ENCODE measurements at places on chromosomes 1 and 21.
A peak's percentile ranks its signal among the peaks of the same experiment; 100 is the strongest.

DNA sequence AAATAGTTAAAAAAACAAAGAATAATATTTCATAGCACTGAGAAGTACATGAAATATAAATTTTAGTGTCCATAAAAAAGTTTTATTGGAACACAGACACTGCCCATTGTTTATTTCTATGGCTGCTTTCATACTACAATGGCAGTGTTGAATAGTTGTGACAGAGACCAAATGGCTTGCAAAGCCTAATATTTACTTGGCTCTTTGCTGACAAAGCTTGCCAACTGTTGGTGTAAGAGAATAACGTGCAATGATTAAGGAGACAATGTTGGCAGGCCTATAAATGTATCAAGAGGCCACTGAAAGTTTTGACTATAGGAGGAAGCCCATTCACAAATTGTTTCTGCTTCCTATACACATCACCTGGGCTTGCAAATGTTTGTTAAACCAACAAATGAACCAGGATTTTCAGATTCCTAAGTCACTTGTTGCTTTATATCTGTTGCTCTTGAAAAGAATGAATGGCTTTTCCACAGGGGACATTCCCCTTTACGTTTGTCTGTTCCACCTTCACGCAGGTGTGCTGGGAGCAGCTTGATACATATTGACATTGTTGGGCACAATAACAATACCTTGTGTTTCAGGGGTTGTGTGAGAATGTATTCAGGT, 5.5 kb upstream of the ST6GALNAC3 start:
- DNase-seq, result no peak
- no peaks in the 10 kb centered on the region for H3K36me3 ChIP-seq
- peaks cover 8% of the 10 kb centered on the region for H3K27me3 ChIP-seq
- no peak overlapping the region for H3K27ac ChIP-seq
- no peak overlapping the region for H3K4me3 ChIP-seq

GRCh38 chr1:34907487-34908090, 21.9 kb downstream of the DLGAP3 start:
- DNase-seq, result peak; percentile 45
- H3K27me3 ChIP-seq, result peaks cover 4% of the 10 kb centered on the region
- no peak overlapping the region for H3K27ac ChIP-seq
- no peaks in the 10 kb centered on the region for H3K4me1 ChIP-seq
- no peak overlapping the region for H3K4me3 ChIP-seq

GRCh38 chr1:210321552-210321951, 7.2 kb upstream of the HHAT start:
- no peak overlapping the region for H3K4me3 ChIP-seq
- no peaks in the 10 kb centered on the region for H3K27me3 ChIP-seq
- H3K27ac ChIP-seq, result no peak overlapping the region
- peaks cover 9% of the 10 kb centered on the region for H3K4me1 ChIP-seq
- no peak for DNase-seq

GRCh38 chr1:214638997-214639396, 36.0 kb downstream of the CENPF start:
- H3K27ac ChIP-seq, result no peak overlapping the region
- no peak overlapping the region for H3K4me3 ChIP-seq
- peaks cover 68% of the 10 kb centered on the region for H3K36me3 ChIP-seq
- no peak for DNase-seq
- H3K27me3 ChIP-seq, result no peaks in the 10 kb centered on the region

DNA sequence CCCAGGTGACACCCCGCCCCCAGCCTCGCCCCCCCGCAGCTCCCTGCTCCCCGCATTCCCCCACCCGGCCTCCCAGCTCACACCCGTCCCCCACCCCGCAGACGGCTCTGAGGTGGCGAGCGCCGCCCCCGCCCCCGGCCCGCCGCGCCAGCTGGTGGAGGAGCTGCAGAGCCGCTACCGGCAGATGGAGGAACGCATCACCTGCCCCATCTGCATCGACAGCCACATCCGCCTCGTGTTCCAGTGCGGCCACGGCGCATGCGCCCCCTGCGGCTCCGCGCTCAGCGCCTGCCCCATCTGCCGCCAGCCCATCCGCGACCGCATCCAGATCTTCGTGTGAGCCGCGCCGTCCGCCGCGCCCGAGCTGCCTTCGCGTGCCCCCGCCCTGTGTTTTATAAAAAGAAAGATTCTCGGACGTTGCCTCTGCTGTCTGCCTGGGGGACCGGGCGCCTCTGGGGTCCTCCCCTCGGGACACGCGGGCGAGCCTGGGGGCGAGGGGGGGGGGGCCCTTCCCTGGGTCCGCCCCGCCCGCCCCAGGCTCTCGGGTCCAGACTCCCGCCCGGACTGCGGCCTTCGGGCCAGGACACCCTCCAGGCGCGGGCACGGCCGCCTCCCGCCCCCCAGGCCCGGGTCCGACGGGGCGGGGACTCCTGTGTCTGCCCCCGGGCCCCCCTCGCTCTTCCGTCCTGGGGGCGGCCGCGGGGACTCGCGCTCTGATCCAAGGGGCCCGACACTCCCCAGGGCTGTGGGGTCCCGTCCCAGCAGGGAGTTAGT, 1.6 kb upstream of the MMP23B start:
- no peak overlapping the region for H3K27ac ChIP-seq
- no peaks in the 10 kb centered on the region for H3K36me3 ChIP-seq
- peaks cover 4% of the 10 kb centered on the region for H3K4me1 ChIP-seq
- no peak overlapping the region for H3K4me3 ChIP-seq
- peaks cover 38% of the 10 kb centered on the region for H3K27me3 ChIP-seq

DNA sequence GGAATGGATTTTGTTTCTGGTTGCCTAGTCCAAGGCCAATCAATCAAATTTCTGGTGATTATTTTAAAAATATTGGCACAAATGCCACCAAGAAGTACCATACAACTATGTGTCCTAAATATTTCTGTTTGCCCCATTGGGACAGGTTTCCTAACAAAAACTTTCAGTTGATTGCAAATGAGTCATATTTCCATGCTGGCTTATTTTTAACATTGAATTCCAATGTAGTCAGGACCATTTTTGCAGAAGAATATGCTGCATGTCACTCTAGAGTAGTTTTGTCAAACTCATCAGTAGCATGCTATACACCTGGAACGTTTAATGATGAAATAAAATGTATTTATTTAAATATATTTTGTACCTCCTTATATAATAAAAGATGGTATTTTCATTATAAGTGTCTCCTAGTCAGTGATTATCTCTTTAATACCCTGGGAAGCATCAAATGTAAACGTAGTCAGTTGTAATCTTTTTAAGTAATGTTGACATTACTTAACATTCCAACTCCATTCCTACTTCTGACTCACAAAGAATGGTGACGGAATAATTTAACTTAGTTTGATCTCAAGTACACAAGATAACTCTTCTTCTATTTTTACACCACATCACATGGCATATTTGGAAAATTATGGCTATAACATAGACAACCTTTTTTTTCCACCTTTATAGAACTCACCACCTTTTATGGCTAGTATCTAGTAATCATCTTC, 39.0 kb upstream of the USH2A start:
- H3K27ac ChIP-seq, result no peak overlapping the region
- no peaks in the 10 kb centered on the region for H3K36me3 ChIP-seq
- no peak overlapping the region for H3K4me3 ChIP-seq
- no peaks in the 10 kb centered on the region for H3K4me1 ChIP-seq
- no peaks in the 10 kb centered on the region for H3K27me3 ChIP-seq

DNA sequence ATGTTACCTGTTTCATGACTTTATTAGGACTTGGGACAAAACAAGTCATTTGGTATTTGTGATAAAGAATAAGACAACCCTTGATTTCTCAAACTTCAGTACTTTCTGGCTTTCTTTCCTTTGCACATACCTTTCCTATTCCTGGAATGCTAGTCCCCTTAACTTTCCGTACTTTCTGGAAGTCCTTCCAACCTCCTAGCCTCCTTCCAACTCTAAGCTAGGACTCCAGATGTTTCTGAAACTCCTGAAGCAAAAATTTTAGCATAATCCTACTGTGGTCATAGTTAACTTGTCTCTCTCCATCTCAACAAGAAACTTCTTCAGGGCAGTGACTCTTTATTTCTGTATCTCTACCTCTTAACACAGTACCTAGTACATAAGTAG, 19.8 kb upstream of the C1orf105 start:
- H3K27me3 ChIP-seq, result no peaks in the 10 kb centered on the region
- no peaks in the 10 kb centered on the region for H3K4me1 ChIP-seq
- no peaks in the 10 kb centered on the region for H3K36me3 ChIP-seq
- H3K4me3 ChIP-seq, result no peak overlapping the region

GRCh38 chr1:20061866-20062265, 8.1 kb upstream of the PLA2G5 start:
- H3K4me3 ChIP-seq, result no peak overlapping the region
- no peaks in the 10 kb centered on the region for H3K27me3 ChIP-seq
- no peak overlapping the region for H3K27ac ChIP-seq
- no peak for DNase-seq

DNA sequence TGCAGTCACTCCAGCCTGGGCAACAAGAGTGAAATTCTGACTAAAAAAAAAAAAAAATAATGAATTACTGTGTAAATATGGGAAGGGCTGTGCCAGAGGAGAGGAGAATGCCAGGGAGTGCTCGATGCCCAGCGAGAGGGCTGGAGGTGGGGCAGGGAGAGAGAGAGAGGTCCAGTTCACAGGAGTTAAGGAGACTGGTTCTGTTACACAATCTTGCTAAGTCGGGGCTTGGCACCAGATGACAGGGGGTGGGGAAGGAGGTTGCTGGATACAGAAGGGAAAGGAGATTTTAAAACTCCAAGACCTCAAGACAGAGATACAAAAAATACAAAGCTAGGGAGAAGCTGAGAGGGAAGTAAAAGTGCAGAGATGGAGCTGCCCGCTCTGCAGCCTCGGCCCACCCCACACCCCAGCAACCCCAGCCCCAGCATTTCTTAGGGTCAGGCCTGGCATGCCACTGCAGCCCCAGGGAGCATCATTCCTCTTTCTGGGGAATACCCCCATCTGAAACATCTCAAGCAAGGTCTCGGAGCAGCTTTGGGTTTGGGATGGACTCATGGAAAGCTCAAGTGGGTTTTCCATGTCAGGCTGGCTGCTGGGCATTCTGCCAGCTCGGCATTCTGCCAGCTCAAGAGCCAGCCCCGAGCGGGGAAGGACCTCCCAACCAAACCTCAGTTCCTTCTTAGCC, 991 bp downstream of the SELENBP1 start:
- H3K4me1 ChIP-seq, result peaks cover 26% of the 10 kb centered on the region
- no peaks in the 10 kb centered on the region for H3K27me3 ChIP-seq
- H3K27ac ChIP-seq, result no peak overlapping the region
- DNase-seq, result no peak
- H3K4me3 ChIP-seq, result peak overlapping the region; percentile 46

- no peaks in the 10 kb centered on the region for H3K36me3 ChIP-seq
- no peaks in the 10 kb centered on the region for H3K4me1 ChIP-seq
- no peak for DNase-seq
- H3K27ac ChIP-seq, result no peak overlapping the region
- no peak overlapping the region for H3K4me3 ChIP-seq
Measured at GRCh38 chr1:212753749-212754148, 37.8 kb downstream of the NSL1 start.

DNA sequence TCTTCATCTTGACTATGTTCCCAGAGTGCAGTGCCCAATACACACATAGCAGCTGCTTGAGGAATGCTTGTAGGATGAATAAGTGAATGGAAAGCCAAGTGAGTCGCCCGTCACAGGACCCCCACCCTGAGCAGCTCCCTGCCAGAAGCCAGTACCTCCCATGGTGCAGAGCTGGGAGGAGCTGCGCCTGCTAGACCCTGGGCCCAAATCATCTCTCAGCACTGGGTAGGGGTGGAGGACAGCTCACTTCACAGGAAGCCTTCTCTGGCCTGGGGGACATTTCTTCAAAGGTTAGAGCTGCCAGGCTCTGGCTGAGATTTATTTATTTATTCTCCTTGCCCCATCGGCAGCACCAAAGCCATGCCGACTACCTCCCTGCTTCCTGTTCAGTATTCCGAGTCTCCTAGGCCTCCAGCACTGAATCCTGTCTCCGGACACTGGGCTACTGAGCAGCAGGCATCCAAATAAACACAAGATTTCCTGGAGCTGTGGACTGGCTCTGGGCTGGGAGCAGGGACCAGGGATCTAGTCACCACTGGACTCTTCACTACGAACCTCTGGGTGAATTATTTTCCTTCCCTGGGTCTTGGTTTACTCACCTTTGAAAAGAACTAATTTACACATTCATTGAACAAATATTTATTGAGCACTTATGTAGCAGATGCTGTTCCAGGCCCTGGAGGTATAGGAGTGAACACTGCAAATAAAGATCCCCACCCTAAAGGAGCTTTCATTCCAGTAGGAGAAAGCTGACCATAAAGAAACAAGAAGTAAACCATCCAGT, 187.7 kb downstream of the TRABD2B start:
- DNase-seq, result no peak
- H3K36me3 ChIP-seq, result no peaks in the 10 kb centered on the region
- H3K27ac ChIP-seq, result no peak overlapping the region
- no peaks in the 10 kb centered on the region for H3K27me3 ChIP-seq

DNA sequence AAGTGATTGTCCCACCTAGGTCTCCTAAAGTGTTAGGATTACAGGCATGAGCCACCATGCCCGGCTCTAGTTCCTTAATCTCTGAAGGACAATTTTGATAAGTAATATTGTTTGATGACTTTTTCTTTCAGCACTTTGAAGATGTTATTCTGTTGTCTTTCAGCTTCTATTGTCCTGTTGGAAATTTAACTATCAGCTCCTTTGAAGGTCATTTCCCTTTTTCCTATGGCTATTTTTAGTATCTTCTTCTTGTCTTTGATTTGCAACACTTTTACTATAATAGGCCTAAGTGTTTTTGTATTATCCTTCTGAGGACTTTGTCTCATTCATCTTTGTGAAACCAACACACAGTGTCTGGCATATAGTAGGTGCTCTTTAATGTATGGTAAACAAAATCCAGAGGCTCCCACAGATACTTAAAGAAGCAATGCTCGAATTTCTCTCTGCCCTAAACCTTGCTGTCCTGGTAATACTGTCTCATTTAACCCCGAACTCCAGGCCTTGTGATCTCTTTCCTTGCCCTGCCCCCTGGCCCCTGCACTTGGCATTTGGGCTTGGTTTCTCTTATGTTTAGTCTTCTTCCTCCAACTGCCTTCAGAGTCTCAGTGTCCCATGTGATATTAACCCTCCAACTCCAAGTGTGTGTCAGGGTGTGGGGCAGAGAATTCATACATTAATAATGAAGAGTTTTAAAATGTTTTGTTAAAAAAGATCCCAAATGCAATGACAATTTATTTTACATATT, 19.0 kb upstream of the AGO1 start:
- no peaks in the 10 kb centered on the region for H3K27me3 ChIP-seq
- no peaks in the 10 kb centered on the region for H3K4me1 ChIP-seq
- H3K4me3 ChIP-seq, result no peak overlapping the region
- no peaks in the 10 kb centered on the region for H3K36me3 ChIP-seq

All from neural progenitor cell (in vitro differentiated cells).